Peyer's patch (tissue), 4 donors: ENCODE measurements at places on chromosomes 7 and 10.

DNA sequence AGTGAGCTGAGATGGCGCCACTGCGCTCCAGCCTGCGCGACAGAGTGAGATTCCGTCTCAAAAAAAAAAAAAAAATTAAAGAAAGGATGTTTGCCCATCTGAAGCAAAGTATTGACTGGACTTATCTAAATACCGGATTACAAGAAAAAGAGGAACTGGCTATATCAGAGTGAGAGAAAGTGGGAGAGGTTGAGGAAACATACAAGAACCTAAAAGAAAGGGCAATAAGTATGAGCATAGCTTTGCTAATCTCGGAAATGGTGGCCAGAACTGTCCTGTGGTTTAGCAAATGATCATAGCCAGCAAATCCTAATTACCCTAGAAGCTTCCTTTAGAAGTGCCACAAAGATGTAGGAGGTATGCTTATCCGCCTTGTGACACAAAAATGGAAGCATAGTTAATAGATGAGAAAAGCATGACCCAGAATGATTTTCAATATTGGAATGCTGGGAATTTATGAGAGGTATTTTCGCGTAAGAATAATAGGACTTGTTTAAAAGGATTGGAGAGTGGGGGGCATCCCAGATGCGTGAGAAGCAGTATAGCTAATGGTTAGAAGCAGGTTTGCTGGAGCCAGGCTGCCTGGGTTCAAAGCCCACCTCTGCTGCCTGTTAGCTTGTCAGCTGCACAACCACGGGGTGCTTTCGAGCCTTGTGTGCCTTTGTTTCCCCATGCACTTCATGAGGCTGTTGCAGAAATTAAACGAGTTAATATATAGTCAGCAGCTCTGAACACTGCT, 1.2 kb upstream of the GTPBP4 start:
- DNase-seq, result no peak

GRCh38 chr7:150963707-150964559, 14.2 kb downstream of the KCNH2 start:
- DNase-seq, result no peak

GRCh38 chr10:25875556-25876165, 58.4 kb upstream of the MYO3A start:
- peak; percentile 58 for DNase-seq

DNA sequence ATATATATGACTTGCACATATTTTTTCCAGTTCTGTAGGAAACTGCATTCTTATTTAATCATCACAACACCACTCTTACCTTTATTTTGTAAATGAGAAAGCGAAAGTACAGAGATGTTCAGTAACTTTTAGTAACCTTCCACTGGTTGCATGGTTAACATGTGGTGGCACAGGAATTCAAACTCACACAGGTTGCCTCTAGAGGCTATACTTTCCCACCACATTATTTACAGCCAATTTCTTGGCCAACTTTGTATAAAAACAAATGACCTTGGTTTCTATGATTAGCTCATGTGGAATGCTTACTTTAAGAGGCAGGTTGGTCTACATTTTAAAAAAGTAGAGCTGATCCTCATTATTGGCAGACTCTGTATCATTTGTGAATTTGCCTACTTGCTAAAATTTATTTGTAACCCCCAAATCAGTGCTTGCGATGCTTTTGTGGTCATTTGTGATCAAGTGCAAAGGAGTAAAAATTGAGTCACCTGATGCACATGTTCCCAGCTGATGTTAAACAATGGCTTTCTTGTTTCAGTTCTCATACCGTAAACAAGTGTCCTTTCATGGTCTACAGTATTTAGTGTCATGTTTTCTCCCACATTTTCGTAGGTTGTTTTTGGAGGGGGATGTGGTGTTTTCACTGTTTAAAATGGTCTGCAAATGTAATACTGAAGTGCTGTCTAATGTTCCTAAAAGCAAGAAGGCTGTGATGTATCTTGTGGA, 14.8 kb downstream of the BBS9 start:
- DNase-seq, result no peak

- DNase-seq, result no peak
These were observed 29.0 kb downstream of the PRPF18 start for GRCh38 chr10:13615650-13616300.

GRCh38 chr10:50988792-50989191, 85.5 kb upstream of the PRKG1 start:
- no peak for DNase-seq

DNA sequence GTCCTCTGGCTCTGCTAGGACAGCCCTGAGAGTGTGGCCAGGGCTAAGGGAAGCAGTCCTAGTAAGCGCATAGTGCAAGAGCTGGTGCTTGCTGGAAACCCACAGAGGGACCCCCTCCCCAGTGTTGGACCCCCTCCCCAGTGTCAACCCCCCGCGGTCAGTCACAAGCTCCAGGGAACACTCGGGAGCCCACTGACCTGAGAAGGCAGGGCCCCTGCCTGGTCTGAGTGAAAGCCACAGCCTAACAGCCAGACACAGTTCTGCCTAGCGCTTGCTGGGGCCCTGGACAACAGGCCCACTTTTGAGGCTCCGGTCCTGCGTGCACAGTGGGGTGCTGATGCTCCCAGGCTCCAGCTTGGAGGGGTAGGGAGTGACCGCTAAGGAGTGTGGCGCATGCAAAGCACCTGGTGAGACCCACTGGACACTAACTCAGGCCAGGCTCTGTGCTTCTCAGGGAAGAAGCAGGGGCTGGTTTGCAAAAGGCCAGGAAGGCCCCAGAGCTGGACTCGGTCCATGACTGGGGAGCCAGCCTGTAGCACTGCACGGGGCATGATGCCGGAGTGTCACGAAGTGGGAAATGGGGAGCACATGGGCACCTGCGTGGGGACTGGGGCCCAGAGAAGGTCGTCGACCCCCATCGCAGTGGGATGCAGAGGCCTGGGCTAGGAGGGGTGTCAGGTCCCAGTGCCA, 175.8 kb upstream of the PPP2R2D start:
- DNase-seq, result peak; percentile 11

DNA sequence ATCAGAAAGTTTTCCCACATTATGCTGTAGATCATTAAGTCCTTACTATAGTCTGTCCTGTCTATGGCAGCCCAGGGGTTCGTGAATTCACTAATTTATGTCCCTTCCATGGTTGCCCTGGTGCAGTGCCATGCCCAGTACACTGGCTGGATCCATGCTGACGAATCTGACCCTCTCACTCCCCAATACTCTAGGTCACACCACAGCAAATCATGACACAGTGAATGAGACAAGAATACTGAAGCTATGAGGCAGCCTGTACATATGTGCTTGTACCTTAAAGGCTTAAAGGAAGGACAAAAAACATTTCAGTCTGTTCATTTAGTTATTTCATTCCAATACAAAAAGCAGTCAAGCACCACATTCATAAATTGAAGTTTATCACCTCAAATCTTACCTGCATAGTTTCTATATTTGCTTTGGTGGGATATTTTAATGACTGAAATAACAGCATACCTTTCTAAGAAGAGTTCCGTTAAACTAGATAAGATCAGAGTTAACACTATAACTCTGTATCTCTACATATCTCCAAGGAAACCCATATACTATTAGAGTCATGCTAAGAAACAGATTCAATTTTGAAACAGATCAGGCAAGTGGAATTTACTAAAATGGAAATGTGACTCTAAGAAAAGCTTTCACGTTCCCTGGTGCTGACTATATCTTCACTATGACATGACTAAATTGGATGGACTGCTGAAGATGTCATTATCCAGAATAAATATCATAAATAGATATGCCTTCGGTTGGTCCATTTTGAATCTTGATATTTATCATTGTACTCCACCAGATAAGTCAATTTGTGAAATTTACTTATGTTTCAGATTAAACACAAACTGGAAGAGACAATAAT, 36.7 kb downstream of the OSBPL3 start:
- no peak for DNase-seq

DNA sequence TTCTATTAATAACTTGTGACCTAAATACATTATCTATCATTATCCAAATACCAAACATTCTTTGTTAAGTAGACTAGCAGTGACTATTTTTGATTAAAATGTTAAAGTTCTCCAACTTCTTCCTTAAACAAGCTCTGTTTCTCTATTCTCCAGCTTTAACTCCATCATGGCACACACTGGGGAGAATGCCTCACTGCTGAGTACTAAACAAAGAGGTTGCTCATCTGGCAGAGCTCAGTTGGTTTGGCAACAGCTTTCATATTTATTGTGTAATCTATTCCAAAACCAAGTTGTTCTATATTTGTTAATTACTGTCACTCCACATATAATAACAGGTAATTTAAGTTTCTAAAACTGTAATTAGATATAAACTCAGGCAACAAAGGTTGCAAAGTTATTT, 89.6 kb downstream of the USP6NL start:
- no peak for DNase-seq

GRCh38 chr7:122304996-122305421, 459 bp upstream of the FEZF1 start:
- DNase-seq, result no peak

GRCh38 chr10:110714356-110714755, 70.2 kb downstream of the RBM20 start:
- DNase-seq, result no peak

GRCh38 chr10:132419538-132420468, 22.8 kb downstream of the PWWP2B start:
- no peak for DNase-seq
